GM23338 (cell line): ENCODE measurements at places on chromosomes 1 and 21. TPM values are rescaled to one million over a fixed set of nuclear protein-coding genes. Genes with fewer than 3 reads are reported as not detected.

TNNT2 gene
- 4.5 and 7.5 TPM in 2 replicates for total RNA-seq

DNA sequence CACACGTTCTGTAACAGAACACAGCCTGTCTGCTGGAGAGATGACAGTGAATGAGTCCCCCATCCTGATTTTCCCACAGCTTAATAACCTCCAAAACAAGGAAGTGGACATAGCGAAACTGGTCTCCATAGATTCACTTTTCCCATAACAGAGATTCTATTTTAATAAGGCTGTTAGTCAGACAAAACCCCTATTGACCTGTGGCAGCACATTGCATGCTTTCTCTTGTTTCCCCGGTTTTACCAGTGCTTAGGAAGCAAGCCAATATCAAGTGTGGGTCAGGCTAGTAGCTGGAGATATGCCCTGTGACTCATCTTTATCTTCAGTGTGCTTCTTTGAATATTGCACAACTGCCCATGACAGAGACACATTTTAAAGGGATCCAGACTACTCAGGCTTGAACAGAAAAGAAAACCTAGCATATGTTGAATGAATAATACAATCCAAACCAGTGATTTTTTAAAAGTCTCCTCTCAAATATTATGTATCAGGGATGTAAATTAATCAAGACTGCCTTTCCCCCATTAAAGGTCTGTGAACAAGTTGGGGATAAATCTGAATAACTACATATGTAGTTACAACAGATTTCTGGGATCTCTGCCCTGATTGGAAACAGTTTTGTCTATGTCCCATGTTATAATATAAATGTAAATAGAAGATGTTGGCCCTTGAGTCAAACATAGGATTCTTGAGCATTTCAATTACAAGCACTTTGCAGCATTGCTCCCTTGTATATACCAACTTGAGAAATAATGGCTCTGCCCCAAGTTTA, 11.9 kb upstream of the CLDN8 start:
- no peak for DNase-seq
- no peaks in the 10 kb centered on the region for H3K27me3 ChIP-seq
- no peaks in the 10 kb centered on the region for H3K36me3 ChIP-seq
- H3K4me3 ChIP-seq, result no peak overlapping the region

FRRS1 gene
- 3.7 and 6.8 TPM in 2 replicates for total RNA-seq

DNA sequence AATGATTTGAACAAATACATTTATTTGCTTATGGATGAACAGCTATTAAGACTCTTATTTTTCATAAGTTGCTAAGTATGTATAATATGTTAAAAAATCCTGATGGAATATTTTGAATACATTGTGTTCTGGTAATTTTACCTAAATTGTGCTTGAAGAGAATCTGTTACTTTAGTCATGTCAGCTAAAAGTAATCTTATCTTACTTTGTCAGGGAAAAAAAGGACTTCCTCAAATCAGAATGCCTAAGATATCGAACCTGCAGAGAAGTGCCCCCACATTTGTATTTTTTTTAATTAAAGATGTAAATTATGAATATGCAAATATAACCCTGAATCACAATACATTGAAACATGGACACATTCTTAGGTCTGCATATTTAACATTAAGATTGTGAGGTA, 1331.7 kb downstream of the MRPL39 start:
- no peak overlapping the region for H3K27ac ChIP-seq
- no peak overlapping the region for H3K4me3 ChIP-seq
- DNase-seq, result no peak
- no peaks in the 10 kb centered on the region for H3K4me1 ChIP-seq
- H3K27me3 ChIP-seq, result no peaks in the 10 kb centered on the region
- no peaks in the 10 kb centered on the region for H3K36me3 ChIP-seq

DNA sequence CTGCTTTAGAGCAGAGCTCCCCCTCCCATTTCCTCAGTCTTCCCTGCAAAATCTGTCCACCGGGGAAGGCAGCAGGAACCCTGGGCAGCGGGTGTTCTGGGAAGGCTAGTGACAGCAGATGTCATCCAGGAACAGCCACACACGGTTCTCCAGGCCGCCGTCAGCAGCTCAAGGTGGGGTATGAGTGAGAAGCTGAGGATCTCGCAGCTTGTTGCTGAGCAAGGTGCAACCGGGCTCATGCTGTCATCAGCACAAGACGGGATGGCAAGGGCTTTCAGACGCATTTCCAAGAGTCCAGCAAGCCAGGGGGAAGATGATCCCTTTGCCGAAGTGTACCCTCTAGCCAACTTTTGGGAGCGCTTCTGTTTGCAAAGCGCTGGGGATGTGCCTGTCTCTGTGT, 23.0 kb upstream of the SPSB1 start:
- no peak for DNase-seq
- H3K4me3 ChIP-seq, result no peak overlapping the region
- no peaks in the 10 kb centered on the region for H3K36me3 ChIP-seq

GRCh38 chr1:30868833-30869435, 39.6 kb downstream of the SDC3 start:
- peaks cover 12% of the 10 kb centered on the region; the same call in 1 of the 2 replicates for H3K36me3 ChIP-seq
- DNase-seq, result no peak
- H3K4me3 ChIP-seq, result no peak overlapping the region
- no peaks in the 10 kb centered on the region for H3K27me3 ChIP-seq

DNA sequence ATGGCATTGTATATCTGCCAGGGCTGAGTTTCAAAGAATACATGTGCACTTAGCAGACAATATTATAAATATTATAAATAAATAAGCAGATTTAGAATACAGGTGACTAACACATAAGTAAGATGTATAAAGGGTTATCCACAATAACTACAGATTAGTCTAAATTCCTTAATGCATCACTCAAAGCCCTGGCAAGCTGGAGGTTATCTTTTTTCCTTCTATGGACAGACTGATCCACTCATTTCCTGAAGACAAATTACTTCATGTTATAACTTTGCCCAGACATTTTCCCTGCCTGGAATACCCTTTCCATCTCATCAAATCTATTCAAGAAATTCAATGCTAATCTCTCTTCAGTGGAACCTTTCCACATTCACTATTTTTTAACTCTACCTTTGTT, 38.8 kb downstream of the LUZP1 start:
- DNase-seq, result no peak
- no peaks in the 10 kb centered on the region for H3K27me3 ChIP-seq
- H3K27ac ChIP-seq, result no peak overlapping the region
- H3K36me3 ChIP-seq, result no peaks in the 10 kb centered on the region
- peaks cover 10% of the 10 kb centered on the region for H3K4me1 ChIP-seq
- no peak overlapping the region for H3K4me3 ChIP-seq

GRCh38 chr1:167114725-167115124, 20.9 kb downstream of the STYXL2 start:
- H3K27ac ChIP-seq, result no peak overlapping the region
- H3K4me3 ChIP-seq, result no peak overlapping the region
- no peaks in the 10 kb centered on the region for H3K27me3 ChIP-seq

- 0 out of 2 replicates have a peak, but pooled peaks cover 3% of the 10 kb centered on the region for H3K4me1 ChIP-seq
- peak; percentile 39 for DNase-seq
- no peak overlapping the region for H3K4me3 ChIP-seq
- no peaks in the 10 kb centered on the region for H3K27me3 ChIP-seq
- H3K36me3 ChIP-seq, result no peaks in the 10 kb centered on the region
Observed at GRCh38 chr21:25507522-25507921, 99.8 kb downstream of the MRPL39 start.

MCOLN2 gene
- total RNA-seq, result 10.0 and 10.9 TPM in 2 replicates

DNA sequence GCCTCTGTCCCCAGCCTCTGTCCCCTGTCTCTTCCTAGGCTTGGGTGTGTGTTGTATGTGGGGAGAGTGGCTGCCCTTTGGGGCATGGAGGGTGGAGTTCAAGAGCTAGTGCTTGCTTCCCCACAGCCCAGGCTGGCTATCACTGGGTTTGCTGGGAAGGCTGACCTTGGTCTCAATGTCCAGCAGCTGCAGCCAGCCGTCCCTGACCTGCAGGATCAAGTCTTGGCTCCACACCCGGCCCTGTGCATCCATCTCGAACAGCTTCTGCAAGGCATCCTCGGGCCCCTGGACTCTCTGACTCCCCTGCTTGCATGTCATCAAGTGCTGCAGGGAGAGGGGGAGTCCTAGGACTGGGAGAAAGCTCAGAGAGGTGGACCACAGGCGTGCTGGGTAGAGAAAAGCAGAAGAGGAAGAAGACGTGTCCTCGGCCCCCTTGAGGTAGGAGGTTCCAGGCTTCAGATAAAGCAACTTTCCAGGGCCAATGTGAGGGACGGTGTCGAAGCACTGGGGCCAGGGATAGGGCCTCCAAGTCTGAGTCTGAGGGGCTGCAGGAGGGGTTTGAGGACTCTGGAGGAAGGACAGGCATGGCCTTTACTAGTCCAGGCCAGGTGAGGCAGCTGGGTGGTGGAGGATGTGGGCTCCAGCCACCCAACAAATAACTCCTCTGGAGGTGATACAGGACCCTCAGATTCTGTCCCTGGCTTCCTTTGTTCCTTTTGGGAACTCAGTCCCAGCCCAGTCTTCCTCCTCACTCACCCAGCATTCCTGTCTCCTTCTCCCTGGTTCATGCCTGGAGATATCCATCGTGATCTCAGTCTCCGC, 4.0 kb downstream of the EPS8L3 start:
- no peak overlapping the region for H3K4me3 ChIP-seq
- H3K36me3 ChIP-seq, result no peaks in the 10 kb centered on the region
- H3K27me3 ChIP-seq, result no peaks in the 10 kb centered on the region
- no peak for DNase-seq
- no peaks in the 10 kb centered on the region for H3K4me1 ChIP-seq

POLR3C gene
- total RNA-seq, result 15.7 and 23.9 TPM in 2 replicates

DNA sequence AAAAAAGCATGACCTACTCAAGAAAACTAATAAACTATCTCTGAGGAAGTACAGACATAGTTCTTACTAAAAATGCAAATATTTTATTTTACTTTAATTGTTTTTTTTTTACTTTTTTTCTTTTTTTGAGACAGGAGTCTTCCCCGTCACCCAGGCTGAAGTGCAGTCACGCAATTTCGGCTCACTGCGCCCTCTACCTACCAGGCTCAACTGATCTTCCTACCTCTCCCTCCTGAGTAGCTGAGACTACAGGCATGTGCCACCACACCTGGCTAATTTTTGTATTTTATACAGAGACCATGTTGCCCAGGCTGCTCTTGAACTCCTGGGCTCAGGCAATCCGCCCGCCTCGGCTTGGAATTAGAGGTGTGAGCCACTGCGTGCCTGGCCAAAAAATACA, 1263.1 kb downstream of the KCNT2 start:
- peak; percentile 72 for DNase-seq
- peaks cover 7% of the 10 kb centered on the region; the same call in 1 of the 2 replicates for H3K4me1 ChIP-seq
- no peak overlapping the region for H3K4me3 ChIP-seq
- H3K27me3 ChIP-seq, result no peaks in the 10 kb centered on the region

DNA sequence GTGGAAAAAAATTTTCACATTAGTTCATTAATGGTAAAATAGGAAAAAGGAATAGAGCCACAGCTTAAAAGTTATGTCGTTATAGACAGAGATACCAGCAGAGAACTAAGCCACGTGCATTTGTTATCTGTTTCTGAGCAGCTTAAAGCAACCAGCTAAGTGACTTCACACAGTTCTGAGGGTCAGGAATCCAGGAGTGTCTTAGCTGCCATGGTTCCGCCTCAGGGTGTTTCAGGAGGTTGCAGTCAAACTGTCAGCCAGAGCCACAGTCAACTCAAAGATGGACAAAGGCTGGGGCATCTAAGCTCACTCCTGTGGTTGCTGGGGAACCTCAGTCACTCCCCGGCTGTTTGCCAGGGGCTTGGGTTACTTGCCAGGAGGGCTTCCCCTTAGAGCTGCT, 515.8 kb downstream of the SMYD3 start:
- DNase-seq, result no peak
- no peaks in the 10 kb centered on the region for H3K36me3 ChIP-seq
- H3K4me1 ChIP-seq, result no peaks in the 10 kb centered on the region; the same call in 1 of the 2 replicates
- H3K27me3 ChIP-seq, result no peaks in the 10 kb centered on the region

PTGFR gene
- 0.24 and 0.43 TPM in 2 replicates for total RNA-seq

DNA sequence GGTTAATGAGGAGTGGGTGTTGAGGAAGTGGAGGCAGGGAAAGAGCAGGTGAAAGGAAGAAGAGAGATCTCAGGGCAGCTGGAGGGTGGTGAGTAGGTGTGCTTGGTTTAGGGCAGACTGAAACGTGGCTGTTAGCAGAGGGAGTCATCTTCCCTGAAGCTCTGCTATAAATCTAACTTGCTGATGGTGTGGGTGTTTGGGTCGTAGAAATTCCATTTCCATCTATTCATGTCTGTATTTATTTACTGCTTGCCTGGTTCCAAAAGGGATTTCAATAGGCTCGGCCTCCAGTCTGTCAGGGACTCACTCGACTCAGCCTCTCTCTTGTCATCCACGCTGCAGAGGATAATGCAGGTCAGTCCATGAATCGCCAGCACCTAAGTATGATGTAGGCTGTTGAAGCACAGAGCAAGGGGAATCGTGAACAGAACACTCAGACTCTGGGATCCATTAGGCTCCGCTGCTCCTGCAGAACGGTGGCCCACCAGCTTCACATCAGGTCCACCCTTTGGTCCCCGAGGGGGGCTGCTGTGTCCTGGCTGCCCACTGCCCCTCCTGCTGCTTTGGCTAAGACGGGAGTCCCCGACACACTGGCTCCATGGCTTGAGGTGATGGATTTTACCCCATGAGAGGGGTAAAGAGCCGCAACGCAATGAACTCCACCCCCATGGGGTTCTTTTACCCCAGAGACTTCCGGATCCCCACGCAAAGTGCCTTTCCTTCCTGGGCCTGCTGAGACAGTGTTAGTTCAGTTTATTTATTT, 156.2 kb downstream of the RHOU start:
- no peak for DNase-seq
- no peak overlapping the region for H3K27ac ChIP-seq
- H3K27me3 ChIP-seq, result no peaks in the 10 kb centered on the region
- H3K4me1 ChIP-seq, result no peaks in the 10 kb centered on the region
- H3K4me3 ChIP-seq, result no peak overlapping the region

GRCh38 chr1:243842978-243843511, 7.0 kb downstream of the AKT3 start:
- H3K36me3 ChIP-seq, result no peaks in the 10 kb centered on the region
- H3K4me3 ChIP-seq, result no peak overlapping the region
- H3K4me1 ChIP-seq, result no peaks in the 10 kb centered on the region
- DNase-seq, result no peak
- no peaks in the 10 kb centered on the region for H3K27me3 ChIP-seq

GRCh38 chr1:180976732-180977357, 45.8 kb downstream of the STX6 start:
- H3K27ac ChIP-seq, result peak overlapping the region; percentile 59; the same call in 1 of the 2 replicates
- peaks cover 8% of the 10 kb centered on the region; the same call in 1 of the 2 replicates for H3K36me3 ChIP-seq
- no peaks in the 10 kb centered on the region for H3K27me3 ChIP-seq
- DNase-seq, result no peak
- H3K4me1 ChIP-seq, result peaks cover 6% of the 10 kb centered on the region
- no peak overlapping the region for H3K4me3 ChIP-seq

LY9 gene
- total RNA-seq, result not detected in 2 replicates

DIRAS3 gene
- 0.12 and 0.21 TPM in 2 replicates for total RNA-seq

- no peak overlapping the region for H3K4me3 ChIP-seq
- H3K27me3 ChIP-seq, result peaks cover 31% of the 10 kb centered on the region
- peaks cover 16% of the 10 kb centered on the region for H3K4me1 ChIP-seq
- H3K36me3 ChIP-seq, result no peaks in the 10 kb centered on the region
Observed at GRCh38 chr1:9827558-9828185, 3.9 kb upstream of the CLSTN1 start.

DNA sequence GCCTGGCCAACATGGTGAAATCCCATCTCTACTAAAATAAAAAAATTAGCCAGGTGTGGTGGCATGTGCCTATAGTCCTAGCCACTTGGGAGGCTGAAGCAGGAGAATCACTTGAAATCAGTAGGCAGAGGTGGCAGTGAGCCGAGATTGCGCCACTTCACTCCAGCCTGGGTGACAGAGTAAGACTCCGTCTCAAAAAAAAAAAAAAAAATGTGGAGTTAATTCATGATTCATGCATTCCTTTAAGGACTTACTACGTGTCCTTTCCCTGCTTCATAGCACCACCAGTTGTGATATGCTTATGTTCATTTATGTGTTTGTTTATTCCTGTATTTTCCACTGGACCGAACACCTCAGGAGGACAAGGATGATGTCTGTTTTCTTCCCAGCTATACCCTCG, 12.7 kb upstream of the PRELP start:
- no peak overlapping the region for H3K4me3 ChIP-seq
- no peak overlapping the region for H3K27ac ChIP-seq
- no peaks in the 10 kb centered on the region for H3K27me3 ChIP-seq
- H3K4me1 ChIP-seq, result no peaks in the 10 kb centered on the region
- H3K36me3 ChIP-seq, result no peaks in the 10 kb centered on the region
- no peak for DNase-seq
